IMR-90 (cell line): ENCODE measurements at places on chromosomes 6 and 20. TPM values are rescaled to one million over a fixed set of nuclear protein-coding genes. Genes with fewer than 3 reads are reported as not detected.
A peak's percentile ranks its signal among the peaks of the same experiment; 100 is the strongest.

DNA sequence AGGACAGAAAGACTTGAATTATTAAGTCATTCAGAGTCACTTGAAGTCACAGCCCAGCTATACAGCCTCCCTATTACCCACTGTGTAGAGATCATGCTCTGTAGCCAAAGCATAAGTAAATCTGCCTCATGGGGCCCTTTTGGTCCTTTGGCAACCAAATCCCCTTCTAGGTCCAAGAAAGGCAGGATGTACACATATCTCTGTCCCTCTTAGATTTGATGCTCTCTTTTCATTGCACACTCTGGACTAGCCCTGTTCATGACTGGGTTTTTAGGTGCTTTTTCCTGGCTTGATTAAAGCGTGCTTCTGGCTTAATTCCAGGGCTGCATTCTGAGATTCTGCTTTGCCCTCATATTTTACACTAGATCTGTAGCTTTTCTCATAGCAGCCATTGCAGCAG, 296.8 kb downstream of the TENT5A start:
- peaks cover 2% of the 10 kb centered on the region for H3K4me1 ChIP-seq
- no peak overlapping the region for H3K27ac ChIP-seq
- no peaks in the 10 kb centered on the region for H3K36me3 ChIP-seq
- no peaks in the 10 kb centered on the region for H3K27me3 ChIP-seq

DNA sequence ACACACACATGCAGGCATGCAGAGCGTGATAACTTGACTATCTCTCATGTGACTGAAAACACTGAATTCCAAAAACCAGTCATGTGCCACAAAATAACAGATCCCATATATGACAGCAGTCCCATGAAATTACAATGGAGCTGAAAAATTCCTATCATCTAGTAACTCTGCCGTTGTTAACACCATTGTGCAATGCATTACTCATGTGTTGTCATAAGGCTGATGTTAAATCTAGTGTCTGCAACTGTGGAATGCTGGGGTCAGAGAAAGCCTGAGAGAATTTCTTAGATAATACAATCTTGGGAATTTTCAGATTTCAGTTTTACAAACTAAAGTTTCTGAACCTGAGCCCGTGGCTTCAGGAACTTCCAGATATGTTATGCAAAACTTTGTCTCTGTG, 70.2 kb downstream of the LYRM4 start:
- no peak overlapping the region for H3K4me3 ChIP-seq
- H3K36me3 ChIP-seq: no peaks in the 10 kb centered on the region
- peak; percentile 98 for DNase-seq
- no peak overlapping the region for H3K27ac ChIP-seq

GRCh38 chr6:168385858-168386735, 54.9 kb upstream of the SMOC2 start:
- H3K4me1 ChIP-seq: no peaks in the 10 kb centered on the region
- H3K4me3 ChIP-seq: no peak overlapping the region

DNA sequence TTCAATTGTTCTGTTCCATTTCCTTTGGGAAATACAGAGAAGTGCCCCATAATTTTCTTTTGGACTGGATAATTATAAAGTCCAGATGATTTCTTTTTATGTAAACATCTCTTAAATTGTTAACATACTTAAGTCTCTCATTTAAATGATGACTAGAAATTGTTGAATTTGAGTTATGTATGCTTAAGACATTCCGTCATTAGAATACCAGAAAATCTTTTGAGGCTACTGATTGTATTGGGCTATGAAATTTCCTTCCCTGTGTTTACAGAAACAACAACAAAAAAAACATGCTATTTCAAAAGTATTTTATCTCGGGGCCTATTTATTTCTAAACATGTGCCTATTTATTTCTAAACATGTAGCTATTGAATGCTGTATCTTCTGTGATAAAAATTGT, 125.4 kb downstream of the SH3BGRL2 start:
- no peaks in the 10 kb centered on the region for H3K36me3 ChIP-seq
- no peaks in the 10 kb centered on the region for H3K4me1 ChIP-seq
- no peak for DNase-seq
- no peak overlapping the region for H3K27ac ChIP-seq
- H3K4me3 ChIP-seq: no peak overlapping the region
- no peaks in the 10 kb centered on the region for H3K27me3 ChIP-seq

Gene RIPPLY2
- not detected in 2 replicates for total RNA-seq
